ENCODE measurements at places on chromosomes 2 and 18.
A peak's percentile ranks its signal among the peaks of the same experiment; 100 is the strongest.

- DNase-seq: no peak
These were observed 113.0 kb downstream of the MEP1B start for GRCh38 chr18:32302806-32303205.

- DNase-seq: no peak
These were observed 120.5 kb downstream of the TANC1 start for GRCh38 chr2:159088906-159089305.

GRCh38 chr2:102172745-102173144 lies 14.1 kb upstream of the IL1RL2 start:
- DNase-seq: no peak

DNA sequence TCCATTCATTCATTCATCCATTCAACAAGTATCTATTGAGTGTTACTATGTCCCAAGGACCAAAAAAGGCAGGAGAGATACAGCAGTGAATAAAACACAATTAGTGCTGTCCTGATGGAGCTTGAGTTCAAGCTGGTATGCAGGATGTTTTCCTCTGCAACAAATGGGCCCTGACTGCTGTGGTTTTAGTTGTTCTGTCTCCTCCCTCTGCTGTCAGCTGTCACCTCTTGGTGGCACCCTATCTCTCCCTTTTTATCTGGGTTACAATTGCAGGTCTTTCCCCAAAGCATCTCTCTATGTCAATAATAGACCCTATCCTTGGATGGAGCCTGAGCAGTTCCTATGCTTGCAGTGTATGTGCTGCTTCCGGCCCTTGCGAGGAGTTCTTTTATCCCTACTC lies 304.8 kb downstream of the PDE11A start:
- DNase-seq: no peak

DNA sequence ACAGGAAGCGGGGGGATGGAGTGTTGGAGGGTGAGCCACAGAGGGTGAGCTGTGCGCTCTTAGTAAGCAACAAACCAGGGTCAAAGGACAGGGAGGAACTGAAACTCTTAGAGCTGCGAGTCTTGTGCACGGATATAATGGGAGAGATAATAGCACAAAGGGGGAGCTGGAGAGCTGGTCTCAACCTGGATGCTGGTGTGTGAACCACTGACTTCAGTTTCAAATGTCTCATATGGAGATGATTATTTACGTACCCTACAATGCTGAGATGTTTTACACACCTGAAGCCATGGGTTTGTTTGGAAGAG lies 35.9 kb downstream of the PTGR3 start:
- DNase-seq: no peak

DNA sequence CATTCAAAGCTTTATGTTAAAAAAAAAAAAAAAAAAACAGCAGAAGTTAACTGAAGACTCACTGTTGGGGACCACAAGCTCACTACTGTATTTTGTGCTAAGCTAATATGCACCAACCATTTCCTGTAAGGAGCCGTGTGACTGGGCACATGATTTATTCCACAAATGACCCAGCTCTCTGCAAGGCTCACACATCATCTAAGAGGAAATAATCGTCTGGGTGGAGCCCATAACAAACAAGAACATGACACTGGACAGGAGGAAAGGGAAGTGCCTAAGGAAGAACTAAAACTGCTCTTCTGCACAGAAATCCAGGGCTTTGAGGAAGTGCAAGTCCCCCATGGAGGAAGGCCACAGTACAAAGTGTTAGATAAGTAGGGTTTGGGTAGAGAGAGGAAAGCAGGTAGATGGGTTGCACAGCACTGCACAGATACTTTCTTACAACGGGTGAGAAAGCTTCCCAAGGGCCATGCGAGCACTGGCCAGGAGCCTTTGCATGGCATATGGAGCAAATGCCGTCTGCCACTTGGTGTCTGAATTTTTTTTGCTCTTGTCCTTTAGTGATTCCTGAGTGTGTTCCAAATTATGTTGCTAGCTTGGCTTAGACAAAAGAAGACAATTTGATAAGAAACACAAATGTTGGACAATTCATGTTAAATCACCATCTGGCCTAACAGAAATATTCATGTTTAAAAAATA lies 24.4 kb downstream of the NFE2L2 start:
- DNase-seq: peak; percentile 53

DNA sequence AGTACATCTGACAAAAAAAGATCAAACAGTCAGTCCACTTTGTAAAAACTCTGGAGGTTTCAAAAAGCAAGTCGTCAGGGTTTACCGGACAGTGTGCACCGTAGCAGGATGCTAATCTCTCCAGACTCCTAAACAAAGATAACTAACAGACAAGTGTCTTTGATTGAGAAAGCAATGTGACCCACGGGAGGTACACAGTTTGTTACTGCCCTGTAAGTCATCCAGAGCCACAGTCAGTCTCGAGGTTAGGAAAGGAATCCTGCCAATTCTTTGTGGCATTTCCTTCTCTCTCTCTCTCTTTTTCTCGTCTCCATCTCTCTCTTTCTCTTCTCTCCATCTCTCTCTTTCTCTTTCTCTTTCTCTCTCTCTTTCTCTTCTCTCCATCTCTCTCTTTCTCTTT lies 42.8 kb downstream of the LRRTM4 start:
- DNase-seq: no peak

- DNase-seq: peak; percentile 53
These were observed 107.0 kb downstream of the EXOC6B start for GRCh38 chr2:72718876-72719275.

- no peak for DNase-seq
These were observed 90.6 kb upstream of the PELI1 start for GRCh38 chr2:64234785-64235184.

GRCh38 chr18:48834413-48835031 lies 116.2 kb downstream of the SMAD7 start:
- peak; percentile 88 for DNase-seq

- no peak for DNase-seq
These were observed 47.8 kb downstream of the LRRTM1 start for GRCh38 chr2:80256782-80257167.

DNA sequence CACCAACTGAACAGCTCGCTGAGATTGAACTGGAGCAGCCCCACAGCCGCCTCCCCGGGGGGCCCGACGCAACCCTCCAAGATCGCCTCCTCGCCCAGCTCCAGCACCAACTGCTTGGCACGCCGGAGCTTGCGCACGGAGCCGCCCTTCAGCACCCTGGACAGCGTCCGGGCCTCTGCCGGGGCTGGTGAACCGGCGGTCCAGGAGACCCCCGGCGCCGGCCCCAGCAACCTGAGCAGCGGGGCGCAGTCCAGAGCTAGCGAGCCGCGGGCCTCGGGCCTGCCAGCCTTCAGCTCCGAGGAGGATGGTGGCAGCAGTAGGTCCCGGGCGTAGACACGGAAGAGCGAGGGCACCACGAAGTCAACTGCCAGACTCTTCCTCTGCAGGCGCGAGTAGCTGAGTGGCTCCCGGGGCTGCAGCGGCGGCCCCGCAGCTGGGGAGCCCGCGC lies 1.2 kb downstream of the ALK start:
- no peak for DNase-seq

DNA sequence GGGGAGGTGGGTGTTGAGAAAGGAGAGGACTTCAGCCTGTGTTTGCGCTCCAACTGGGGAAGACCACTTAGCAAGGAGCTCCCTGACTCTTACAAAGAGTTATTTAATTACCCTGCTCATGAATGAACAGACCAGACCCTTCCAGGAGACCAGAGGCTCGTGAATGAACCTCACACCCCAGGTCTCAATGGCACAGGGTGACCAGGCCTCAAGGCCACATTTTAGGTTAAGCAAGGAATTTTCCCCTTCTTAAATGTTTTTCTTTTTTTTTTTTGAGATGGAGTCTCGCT lies 25.3 kb downstream of the SMAD7 start:
- DNase-seq: no peak

- DNase-seq: peak; percentile 3
These were observed 35.3 kb downstream of the TCF4 start for GRCh38 chr18:55552526-55553189.

DNA sequence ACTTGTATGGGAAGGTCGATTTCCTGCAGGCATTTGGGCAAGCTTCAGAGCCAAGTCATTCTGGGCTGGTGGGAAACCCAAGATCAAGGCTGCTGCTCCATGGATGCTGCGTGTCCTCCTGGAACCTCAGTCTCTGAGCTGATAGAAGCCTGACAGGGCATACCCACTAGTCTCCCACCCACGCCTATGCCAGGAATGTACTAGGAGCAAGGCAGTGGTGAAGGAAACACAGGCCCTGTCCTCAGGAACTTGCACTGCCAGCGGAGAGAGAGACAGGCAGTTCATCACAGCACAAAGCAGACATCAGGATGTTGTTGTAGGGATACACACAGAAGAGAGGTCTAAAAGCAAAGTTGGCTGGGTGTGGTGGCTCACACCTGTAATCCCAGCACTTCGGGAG lies 84.2 kb downstream of the PLB1 start:
- DNase-seq: no peak

DNA sequence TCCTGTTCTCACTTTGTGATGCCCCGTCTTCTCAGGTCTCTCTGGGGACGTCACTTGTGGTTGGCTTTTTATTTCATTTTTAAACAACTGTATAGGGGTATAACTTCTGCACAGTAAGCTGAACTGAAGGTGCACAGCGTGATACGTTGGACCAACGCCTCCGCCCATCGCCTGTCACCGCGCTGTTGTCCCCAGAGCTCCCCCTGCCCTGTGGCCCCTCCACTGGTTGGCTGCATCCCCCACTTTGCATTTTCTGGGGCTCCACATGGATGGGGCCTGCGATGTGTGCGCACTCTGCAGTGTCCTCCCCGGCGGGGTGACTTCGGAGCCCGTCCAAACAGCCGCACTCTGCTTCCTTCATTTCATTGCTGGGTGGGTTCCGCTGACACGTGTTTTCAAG lies 14.3 kb downstream of the GPR35 start:
- DNase-seq: no peak

DNA sequence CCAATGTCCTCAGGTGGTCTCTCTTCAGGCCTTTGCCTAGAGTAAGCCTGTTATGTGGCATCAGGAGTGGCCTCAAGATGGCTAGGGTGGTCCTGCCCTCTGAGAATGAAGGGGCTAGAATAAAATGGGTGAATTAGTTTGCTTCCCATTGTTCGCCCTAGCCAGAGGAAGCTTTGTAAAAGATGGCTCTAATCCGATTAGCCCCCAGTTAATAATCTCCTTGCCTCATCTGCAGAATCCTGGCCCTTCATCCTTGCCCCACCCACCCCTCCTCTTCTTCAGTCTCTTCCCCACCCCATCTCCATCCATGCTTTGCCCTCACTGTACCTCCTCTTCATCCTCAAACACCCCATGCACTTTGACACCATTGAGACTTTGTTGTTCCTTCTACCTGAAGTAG lies 57.4 kb upstream of the LGALSL start:
- no peak for DNase-seq

DNA sequence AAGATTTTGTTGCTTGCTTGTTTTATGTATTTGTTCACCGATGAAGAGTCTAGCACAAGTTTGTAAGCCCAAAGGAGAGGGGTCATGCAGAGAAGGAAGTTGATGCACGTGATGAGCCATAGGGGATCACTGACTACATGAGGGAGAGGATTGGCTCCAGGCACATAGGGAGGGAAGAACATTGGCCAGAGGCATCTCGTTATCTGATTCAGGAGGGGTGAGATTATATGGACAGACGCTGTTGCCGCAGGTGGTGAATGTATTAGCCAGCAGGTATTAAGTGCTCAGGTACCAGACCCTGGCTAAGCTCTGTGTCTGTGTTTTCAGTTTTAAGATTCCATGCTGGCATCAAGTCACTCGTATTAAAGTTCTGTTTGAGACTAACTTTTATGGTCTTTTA lies 91.8 kb upstream of the CHST9 start:
- no peak for DNase-seq

- DNase-seq: no peak
These were observed 118.5 kb downstream of the CALCRL start for GRCh38 chr2:187329586-187329985.

GRCh38 chr2:23492337-23492675 lies 107.3 kb downstream of the KLHL29 start:
- DNase-seq: no peak
